ENCODE measurements at places on chromosomes 11 and 22.
A peak's percentile ranks its signal among the peaks of the same experiment; 100 is the strongest.

DNA sequence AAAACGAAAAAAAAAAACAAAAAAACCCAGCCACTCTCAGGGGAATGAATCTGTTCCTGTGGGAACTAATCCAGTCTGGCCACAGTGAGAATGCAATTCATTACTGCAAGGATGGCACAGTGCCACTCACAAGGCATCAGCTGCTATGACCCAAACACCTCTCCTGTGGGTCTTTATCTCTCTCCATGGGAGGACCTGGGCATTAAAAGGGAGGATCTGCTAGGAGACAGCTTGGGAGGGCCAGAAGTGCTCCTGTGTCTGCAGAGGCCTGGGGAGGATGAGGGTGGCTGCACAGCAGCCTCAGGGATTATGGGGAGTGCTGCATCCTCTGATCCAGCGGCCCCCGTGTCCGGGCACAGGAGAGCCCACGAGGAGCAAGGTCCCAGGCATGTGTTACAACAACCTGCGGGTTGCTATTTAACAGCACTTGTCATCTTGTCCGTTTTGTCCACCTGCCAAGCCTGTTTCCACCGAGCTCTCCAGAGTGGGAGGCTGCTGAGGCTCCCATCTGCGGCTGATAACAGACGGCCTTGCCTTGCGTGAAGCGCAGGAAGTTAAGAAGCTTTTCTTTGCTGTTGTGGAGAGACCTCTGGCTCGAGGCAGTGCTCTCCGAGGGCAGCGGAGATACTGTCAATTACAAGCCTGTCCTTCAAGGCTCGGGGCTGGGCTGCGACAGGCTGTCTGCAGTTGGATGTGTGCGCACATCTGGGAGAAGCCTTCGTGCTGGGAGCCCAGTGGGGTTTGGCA is 97.7 kb downstream of the NXPE2 start:
- H3K27ac ChIP-seq, result no peak overlapping the region
- H3K27me3 ChIP-seq, result peaks cover 18% of the 10 kb centered on the region
- H3K4me1 ChIP-seq, result peaks cover 64% of the 10 kb centered on the region
- H3K4me3 ChIP-seq, result no peak overlapping the region

DNA sequence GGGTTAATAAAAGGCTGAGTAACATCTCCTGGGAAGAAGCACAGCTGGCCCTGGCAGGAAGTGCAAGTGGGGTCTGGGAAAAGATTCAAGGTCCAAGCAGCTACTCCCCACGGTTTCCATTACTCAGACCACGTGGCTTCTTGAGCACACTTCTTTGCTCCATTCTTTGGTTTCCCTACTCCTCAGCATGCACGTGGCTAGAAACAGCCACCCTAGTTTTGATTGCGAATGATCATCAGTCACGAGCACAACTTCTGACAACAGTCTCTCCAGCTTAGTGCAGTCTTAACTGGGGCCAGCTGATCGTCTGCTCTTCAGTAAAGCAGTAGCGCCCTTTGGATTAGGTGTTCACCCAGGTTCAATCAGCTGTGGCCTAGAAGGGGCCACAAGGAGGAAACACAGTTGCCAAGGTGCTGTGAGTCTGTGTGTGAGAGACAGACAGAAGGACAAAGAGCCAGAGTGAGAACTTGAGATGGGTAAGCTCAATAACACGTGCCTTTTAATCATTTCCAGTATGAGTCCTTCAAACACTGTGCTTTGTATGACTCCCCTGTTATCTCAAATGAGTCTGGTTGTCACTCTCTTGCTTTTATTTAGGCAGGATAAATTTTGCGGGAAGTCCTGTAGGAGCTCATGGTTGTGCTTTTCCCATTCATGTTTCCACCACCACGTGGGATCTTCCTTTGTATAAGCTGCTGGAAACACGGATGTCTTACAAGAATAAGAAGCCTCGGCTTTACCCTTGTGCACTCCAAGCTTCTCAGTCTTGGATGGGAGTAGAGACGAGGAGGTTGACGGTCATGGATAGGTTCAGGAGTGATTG is 901 bp upstream of the PARVA start:
- H3K36me3 ChIP-seq, result peaks cover 6% of the 10 kb centered on the region
- H3K27me3 ChIP-seq, result peaks cover 5% of the 10 kb centered on the region
- no peak for DNase-seq
- H3K4me1 ChIP-seq, result peaks cover 39% of the 10 kb centered on the region

DNA sequence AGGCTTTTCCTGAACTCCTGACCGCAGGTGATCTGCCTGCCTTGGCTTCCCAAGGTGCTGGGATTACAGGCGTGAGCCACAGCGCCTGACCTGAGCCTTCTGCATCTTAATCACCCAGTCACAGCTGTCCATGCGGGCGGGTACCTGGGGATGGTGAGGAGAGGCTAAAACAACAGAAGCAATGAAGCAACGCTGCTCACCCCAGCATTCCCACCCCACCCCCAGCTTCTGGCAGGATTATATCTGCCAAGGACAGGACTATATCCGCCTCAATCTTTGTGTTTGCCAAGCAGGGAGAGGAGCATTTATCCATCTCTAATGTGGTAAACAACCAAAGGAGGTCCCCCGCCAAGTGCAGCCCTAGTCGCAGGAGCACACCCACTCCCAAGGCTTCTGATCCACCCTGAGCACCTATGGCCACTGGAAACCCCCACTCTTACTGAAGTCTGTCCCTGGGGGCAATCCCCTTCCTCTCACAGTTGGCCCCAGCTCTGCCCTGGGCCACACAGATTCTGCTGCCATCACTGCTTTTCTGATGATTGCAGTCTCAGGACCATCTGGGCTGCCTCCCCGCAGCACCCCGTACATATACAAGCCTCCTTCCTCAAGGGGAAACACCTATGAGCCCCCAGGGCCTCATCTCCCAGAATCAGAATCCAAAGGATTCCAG is 8.8 kb upstream of the LGALS2 start:
- H3K4me1 ChIP-seq, result peaks cover 32% of the 10 kb centered on the region
- peak overlapping the region; percentile 45 for H3K27ac ChIP-seq
- H3K4me3 ChIP-seq, result no peak overlapping the region

DNA sequence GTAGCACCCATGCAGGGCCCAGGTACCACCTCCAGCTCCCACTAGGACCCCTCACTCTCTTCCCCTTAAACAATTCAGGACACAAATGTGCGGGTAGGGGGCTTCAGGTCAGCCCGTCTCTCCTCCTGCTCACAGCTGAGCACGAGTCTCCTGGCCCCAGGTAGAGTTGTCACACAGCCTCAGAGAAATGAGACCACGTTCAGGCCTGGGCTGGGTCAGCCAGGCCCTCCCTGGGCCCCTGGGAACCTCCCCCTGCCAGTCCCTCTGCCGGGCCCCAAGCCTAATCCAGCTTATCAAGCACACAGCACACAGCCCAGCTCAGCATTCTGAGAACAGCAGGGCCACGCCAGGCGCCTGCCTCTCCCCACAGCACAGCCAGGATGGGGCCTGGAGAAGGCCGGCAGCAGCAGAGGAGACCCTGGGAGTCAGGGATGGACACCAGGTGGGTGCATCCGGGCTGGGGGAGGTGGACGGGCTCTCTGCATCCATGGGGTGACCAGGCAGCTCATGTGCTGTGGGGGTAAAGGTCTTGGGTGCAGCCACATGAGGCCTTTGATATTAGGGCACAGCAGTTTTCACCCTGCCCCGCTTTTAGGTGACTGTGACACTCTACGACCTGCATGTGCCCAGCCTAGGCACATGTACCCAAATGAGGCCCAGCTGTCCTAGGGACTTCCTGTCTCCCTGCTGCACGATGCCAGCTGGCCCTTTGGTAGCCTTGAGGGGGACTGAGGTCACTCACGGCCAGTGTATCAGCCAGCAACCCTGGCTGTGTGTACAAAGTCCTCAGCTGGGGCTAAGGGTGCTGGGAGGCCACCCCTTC is 87.0 kb downstream of the MORC2 start:
- DNase-seq, result peak; percentile 19
- no peak overlapping the region for H3K4me3 ChIP-seq
- no peaks in the 10 kb centered on the region for H3K36me3 ChIP-seq
- peaks cover 13% of the 10 kb centered on the region for H3K27me3 ChIP-seq

DNA sequence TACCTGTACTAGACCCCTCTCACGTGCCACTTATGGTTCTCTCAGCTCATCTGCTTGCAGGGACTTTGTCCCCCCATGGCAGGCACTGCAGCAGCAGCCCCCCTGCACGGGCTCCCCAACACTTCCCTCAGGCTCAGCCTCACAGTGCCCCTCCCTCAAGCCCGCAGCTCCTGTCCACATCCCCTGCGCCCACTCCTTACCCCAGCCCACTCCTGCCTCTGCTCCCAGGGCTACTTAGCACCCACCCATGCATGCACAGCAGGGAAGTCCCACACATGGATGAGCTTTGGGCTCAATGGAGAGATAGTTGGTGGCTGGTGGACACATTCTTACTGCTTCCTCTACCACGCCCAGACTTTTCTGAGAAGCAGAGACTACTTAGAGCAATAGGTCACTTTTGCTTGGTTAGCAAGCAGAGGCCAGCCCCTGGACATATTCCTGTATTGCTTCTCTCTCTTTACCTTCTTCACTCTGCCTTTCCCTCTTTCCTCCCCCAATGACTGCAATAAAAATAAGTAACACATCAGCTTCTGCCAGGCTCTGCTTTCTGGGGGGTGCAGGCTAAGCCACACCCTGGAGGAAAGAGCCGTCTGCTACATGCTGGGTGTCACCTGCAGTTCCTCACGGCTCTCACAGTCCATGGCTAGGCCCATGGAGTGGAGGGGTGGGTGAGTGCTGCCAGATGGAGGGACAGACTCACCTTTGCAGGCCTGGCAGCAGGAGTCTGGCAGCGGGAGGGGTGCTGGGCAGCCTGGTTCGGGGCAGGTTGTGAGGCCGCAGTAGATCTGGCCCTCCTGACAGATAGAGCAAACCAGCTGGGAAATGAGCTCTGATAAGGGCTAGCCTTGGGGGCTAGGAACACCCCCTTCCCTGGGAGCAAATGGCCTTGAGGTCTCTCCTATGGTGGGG is 23.4 kb downstream of the CHRDL2 start:
- H3K4me1 ChIP-seq, result peaks cover 36% of the 10 kb centered on the region
- no peak for DNase-seq
- no peak overlapping the region for H3K4me3 ChIP-seq

DNA sequence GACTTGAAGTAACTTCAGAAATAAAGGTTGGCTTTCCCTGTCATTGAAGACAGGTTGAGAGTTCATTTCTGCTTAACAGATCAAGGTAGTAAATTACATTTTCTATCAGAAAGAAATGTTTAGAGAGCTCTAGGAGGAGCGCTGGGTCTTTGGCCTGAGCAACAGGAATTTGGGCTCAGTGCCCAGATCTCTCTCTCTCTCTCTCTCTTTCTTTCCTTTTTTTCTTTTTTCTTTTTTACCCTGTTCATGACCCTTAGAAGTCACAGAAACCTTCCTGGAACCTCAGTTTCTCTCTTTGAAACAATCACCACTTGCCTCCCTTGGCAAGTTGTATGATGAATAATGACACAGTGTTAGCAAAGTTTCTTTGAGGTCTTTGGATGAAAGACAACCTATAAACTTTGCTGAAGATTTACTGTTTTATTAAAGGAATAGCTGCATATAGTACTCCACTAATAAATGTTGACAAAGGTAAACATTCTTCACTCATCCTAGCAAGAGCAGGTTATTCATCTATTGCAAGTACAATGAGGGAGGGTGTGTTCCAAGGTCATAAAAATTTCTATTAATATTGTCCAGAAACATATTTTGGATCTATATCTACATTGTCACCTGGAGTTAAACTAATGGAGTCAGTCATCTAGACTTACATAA is 35.5 kb upstream of the RASSF10 start:
- H3K4me3 ChIP-seq, result no peak overlapping the region
- peaks cover 13% of the 10 kb centered on the region for H3K4me1 ChIP-seq
- no peak overlapping the region for H3K27ac ChIP-seq
- H3K27me3 ChIP-seq, result no peaks in the 10 kb centered on the region

DNA sequence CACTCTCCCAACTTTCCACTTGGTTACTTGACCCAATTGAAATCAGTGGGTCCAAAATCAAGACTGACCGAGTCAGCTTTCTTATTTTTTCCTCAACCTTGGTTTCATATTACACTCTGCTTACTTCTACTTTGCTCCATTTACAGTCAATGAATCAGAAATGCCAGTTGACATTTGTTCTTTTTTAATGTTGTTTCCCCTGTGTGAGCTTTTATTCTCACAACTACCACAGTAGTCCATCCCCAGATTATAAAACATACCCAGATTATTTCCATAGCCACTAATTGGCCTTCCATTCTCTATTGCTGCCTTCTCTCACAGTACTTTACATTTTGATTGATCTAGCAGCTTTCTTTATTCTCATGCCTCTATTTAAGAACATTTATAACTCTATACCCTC is 50.0 kb downstream of the DNAJC24 start:
- H3K4me1 ChIP-seq, result peaks cover 32% of the 10 kb centered on the region

DNA sequence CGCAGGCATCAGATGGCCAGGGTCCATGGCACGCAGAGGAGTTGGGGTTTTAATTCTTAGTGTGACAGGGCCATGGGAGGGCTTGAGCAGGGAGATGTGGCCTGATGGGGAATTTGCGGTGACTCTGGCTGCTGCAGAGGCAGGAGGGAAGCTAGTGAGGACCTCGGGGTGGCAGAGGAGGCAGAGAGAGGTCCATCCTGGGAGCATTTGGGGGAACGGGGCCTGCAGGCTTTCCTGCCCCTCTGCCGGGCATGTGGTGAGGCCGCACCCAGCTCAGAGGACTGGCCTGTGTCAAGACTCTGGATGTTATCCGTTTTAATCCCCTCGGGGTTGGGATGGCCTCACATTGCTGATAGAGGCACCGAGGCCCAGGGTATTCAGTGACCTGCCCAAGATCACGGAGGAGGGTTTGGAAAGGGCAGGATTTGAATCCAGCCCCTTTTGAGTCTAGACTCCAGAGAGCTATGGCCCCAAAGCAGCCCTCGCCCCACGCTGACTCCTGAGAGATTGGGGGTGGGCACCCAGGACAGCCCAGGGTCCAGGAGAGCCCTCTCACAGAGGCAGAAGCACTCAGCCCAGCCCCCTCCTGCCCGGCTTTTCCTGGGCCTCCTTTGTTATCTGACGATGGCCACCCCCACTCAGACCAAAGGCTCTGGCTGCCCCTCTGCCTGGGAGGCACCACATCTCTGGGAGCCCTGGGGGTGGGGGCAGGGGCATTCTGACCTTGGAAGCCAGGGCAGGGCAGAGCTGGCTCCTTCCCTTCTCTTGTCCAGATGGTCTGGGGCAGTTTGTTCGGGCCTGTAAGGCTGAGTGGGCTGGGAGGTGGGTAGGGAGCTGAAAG is 13.9 kb downstream of the MGAT3 start:
- H3K36me3 ChIP-seq, result no peaks in the 10 kb centered on the region
- peaks cover 77% of the 10 kb centered on the region for H3K4me1 ChIP-seq
- DNase-seq, result no peak
- peaks cover 3% of the 10 kb centered on the region for H3K27me3 ChIP-seq

- H3K4me1 ChIP-seq, result peaks cover 36% of the 10 kb centered on the region
- H3K4me3 ChIP-seq, result no peak overlapping the region
- DNase-seq, result no peak
- H3K27me3 ChIP-seq, result no peaks in the 10 kb centered on the region
- peaks cover 7% of the 10 kb centered on the region for H3K36me3 ChIP-seq
- H3K27ac ChIP-seq, result no peak overlapping the region
These were observed 10.6 kb downstream of the CARS1 start for GRCh38 chr11:3046641-3047040.

DNA sequence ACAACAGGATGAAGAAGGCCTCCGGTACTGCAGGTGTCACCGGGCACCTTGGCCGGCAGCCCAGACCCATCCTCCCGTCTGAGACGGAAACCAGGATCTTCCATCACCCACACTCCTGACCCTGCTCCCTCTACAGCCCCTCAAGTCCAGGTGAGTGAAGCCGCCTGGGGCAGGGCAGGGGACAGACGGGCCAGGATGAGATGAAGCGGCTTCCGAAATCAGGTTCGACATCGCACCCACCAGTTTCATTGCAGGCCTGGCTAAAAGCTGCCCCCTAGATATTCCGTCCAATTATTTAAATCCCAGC is 639.1 kb downstream of the TBC1D22A start:
- no peak overlapping the region for H3K27ac ChIP-seq
- DNase-seq, result no peak
- H3K4me1 ChIP-seq, result no peaks in the 10 kb centered on the region
- H3K27me3 ChIP-seq, result peaks cover 8% of the 10 kb centered on the region
